ENCODE measurements at places on chromosomes 11 and 22. TPM values are rescaled to one million over a fixed set of nuclear protein-coding genes. Genes with fewer than 3 reads are reported as not detected.

LAMTOR1 gene
- 88.6 TPM for polyA plus RNA-seq

TMEM134 gene
- polyA plus RNA-seq = 130 TPM

FDXACB1 gene
- 1.4 TPM for polyA plus RNA-seq

C11orf52 gene
- polyA plus RNA-seq = 43.4 TPM

ATL3 gene
- polyA plus RNA-seq = 8.0 TPM

C11orf86 gene
- not detected for polyA plus RNA-seq

P2RX6 gene
- polyA plus RNA-seq = 0.10 TPM

PIM3 gene
- 87.6 TPM for polyA plus RNA-seq

PHF5A gene
- 51.9 TPM for polyA plus RNA-seq

GRAP2 gene
- 2.6 TPM for polyA plus RNA-seq

APOL5 gene
- polyA plus RNA-seq = not detected

GPHA2 gene
- polyA plus RNA-seq = 0.30 TPM

C22orf31 gene
- not detected for polyA plus RNA-seq

KCNK4 gene
- not detected for polyA plus RNA-seq

PHLDB1 gene
- 28.4 TPM for polyA plus RNA-seq

HTR3B gene
- not detected for polyA plus RNA-seq

GLYAT gene
- not detected for polyA plus RNA-seq

CXCR5 gene
- 0.12 TPM for polyA plus RNA-seq

THOC5 gene
- polyA plus RNA-seq = 31.6 TPM

NEAT1 gene
- 157 TPM for polyA plus RNA-seq

PATE4 gene
- polyA plus RNA-seq = not detected

SYCE3 gene
- 1.9 TPM for polyA plus RNA-seq

MLC1 gene
- polyA plus RNA-seq = not detected

NEFH gene
- polyA plus RNA-seq = not detected

GTF2H1 gene
- 23.5 TPM for polyA plus RNA-seq

GGTLC2 gene
- not detected for polyA plus RNA-seq

CEP126 gene
- 1.1 TPM for polyA plus RNA-seq

RAB3IL1 gene
- polyA plus RNA-seq = 11.6 TPM

CRYBB1 gene
- polyA plus RNA-seq = 1.2 TPM

GDPD5 gene
- 3.9 TPM for polyA plus RNA-seq

SLC22A9 gene
- polyA plus RNA-seq = not detected

PRRG4 gene
- polyA plus RNA-seq = 3.7 TPM

ARCN1 gene
- polyA plus RNA-seq = 107 TPM

PTPRCAP gene
- polyA plus RNA-seq = 25.3 TPM

SLC25A17 gene
- polyA plus RNA-seq = 10.7 TPM

XKR3 gene
- polyA plus RNA-seq = not detected

NRIP3 gene
- polyA plus RNA-seq = 0.81 TPM

CCDC89 gene
- 0.25 TPM for polyA plus RNA-seq

HBE1 gene
- not detected for polyA plus RNA-seq

All from stomach (tissue), 19 donors.